NCI-H774 (cell line): ENCODE measurements at places on chromosomes 7 and 10.
A peak's percentile ranks its signal among the peaks of the same experiment; 100 is the strongest.

- no peak for DNase-seq
Measured at GRCh38 chr10:70106958-70107791, 25.4 kb downstream of the AIFM2 start.

GRCh38 chr10:84965468-84965867, 637.1 kb downstream of the CCSER2 start:
- no peak for DNase-seq

GRCh38 chr7:47028284-47028683, 553.6 kb downstream of the TNS3 start:
- no peak for DNase-seq

DNA sequence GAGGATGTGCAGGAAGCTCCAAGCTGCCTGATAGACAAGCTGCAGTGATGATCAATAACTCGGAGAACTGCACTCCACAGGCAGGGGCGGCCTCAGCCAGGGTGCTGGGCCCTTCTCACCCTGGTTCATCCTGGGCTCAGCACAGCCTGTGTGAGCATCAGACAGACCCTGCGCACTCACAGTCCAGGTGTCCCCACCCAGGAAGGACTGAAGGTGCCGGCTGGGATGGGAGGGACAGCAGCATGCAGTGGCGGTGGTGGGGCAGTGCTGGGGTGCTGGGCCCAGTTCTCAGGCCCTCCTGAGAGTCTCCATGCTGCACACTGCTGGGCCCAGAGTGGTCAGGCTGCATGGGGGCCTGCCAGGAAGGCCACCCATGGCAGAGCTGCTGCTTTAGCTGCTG, 74.1 kb downstream of the ITIH5 start:
- no peak for DNase-seq

DNA sequence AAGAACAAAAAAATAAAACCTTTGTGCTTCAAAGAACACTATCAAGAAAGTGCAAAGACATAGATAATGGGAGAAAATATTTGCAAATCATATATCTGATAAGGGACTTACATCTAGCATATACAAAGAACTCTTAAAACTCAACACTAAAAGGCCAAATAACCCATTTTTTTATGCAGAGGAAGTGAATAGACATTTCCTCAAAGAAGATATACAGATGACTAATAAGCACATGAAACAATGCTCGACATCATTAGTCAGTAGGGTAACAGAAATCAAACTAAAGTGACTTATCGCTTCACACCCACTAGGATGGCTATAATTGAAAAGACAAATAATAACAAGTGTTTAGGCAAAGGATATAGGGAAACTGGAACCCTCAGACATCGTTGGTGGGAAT, 78.0 kb downstream of the MALSU1 start:
- DNase-seq: no peak

DNA sequence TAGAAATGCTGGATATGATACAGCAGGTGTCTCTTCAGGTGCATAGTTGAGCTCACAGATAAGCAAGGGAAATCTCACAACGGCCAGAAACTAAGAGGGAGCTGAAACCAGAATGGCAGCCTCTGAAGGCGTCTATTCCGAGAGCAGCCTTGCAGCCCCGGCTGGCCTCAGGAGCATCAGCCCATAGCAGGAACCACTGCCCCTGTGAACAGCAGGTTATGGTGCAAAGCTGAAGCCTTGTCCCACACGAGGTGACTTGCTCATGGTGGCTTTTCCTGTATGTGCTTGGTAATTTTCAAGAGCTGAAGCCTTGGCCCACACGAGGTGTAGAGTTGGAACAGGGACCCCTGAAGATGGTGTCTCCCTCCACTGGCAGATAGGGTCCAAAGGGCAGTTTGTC, 33.2 kb downstream of the BNIP3 start:
- DNase-seq: no peak

DNA sequence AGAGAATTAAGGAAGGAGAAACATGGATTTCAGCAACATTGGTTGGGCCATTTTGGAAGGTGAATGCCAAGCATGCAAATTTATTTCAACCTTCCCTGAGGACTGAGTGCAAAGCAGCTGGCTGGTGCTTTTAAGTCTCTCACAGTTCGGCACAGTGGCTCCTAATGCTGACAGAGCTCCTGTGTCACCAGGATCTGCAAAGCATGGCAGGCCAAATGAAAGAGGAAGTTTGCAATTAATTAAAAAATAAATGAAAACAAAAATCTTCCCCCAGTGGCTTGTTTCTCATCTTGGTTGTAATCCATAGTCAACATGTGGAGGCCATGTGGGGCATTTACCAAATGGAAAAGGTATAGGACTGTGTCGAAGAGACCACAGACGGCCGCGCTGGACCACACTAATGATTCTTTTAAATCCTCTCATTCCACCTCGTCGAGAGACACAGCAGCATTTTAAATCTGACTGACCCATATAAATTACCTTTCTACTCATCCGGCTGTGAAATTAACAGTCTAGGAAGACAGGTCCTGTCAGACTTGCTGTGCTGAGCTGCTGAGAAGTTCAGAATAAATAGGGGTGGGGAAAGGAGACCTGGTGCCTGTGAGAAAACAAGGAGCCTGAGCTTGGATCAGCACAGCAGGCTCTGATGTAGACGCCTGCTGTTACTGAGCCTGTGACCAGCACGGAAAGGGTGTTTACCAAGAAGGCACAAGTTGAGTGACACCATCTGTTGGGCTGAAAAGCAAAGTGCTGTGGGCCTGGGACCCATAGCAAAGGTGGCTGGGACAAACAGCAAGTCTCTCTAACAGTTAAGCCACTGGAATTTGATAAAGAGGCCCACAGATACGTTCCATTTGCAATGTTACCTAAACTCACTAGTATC, 136.0 kb upstream of the COL1A2 start:
- DNase-seq: no peak

- DNase-seq: no peak
Measured at GRCh38 chr10:89550509-89550908, 15.1 kb upstream of the SLC16A12 start.

DNA sequence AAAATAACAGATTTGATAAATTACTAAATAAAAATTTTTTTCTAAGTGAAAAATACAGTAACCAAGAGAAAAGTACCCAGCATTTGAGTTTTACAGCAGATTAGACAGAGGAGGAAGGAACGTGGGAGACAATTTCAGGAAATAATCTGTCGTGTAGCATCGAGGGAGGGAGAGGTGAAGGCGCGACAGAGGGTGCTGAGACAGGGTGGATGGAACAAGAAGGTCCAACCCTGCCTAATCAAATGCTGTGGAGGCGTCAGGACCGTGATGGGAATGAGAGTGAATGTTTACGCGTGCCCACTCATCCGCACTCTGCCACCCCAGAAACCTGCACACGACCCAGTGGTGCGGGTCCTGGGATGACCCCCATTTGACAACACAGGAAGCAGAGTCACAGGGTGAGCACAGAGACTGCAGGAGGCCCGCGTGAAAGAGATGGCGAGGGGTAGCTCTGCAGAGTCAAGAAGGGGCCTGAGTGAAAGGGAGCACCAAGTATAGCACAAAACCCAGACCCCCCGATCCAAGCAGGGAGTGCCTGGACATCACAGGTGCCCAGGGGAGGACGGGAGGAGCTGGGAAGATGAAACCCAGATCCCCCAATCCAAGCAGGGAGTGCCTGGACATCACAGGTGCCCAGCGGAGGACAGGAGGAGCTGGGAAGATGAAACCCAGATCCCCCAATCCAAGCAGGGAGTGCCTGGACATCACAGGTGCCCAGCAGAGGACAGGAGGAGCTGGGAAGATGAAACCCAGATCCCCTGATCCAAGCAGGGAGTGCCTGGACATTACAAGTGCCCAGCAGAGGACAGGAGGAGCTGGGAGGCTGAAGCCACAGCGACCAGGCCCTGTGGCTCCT, 558.9 kb downstream of the DNAJB6 start:
- DNase-seq: no peak

DNA sequence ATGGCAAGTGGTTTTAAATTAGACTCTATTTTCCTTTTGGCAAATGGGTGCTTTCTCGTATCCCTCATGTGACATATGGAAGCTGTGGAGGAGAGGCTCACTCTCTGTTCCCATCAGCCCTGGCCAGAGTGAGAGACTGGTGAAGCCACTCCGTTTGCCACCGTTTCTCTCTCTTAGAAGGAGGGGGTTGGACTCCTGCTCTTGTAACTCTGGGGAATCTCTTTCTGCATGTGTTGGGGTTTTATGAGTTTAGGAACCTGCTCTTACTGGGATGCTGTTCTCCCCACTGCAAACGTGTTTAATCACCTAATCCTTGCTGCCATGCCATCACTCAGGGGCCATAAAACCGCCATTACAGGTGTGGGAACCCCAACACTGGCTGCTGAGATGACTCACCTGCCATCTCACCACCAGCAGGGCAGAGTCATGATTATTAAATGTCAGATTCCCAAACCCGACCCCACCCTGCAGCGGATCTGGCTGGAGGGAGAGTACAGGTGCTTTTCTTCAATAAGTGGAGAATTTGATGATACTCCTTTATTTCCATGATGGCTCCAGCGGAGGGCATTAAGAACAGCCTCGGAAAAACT, 103.2 kb downstream of the ADCY1 start:
- no peak for DNase-seq

DNA sequence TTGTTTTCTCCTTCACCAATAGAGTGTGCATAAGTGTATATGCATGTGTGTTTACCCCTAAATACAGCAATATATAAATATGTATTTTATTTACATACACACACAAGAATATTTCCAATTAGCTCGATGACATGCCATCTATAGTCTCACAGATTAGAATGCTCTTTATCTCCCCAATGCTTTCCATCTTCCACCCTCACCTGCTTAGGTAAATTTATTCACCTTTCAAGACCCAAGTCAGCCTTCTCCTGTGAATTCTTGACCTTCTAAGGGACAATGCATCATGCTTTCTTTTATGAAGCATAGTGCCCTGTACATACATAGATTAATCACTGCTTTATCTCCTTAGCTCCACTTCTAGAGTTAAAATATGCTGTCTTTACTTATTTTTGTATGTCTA, 49.7 kb downstream of the SEMA3A start:
- no peak for DNase-seq

DNA sequence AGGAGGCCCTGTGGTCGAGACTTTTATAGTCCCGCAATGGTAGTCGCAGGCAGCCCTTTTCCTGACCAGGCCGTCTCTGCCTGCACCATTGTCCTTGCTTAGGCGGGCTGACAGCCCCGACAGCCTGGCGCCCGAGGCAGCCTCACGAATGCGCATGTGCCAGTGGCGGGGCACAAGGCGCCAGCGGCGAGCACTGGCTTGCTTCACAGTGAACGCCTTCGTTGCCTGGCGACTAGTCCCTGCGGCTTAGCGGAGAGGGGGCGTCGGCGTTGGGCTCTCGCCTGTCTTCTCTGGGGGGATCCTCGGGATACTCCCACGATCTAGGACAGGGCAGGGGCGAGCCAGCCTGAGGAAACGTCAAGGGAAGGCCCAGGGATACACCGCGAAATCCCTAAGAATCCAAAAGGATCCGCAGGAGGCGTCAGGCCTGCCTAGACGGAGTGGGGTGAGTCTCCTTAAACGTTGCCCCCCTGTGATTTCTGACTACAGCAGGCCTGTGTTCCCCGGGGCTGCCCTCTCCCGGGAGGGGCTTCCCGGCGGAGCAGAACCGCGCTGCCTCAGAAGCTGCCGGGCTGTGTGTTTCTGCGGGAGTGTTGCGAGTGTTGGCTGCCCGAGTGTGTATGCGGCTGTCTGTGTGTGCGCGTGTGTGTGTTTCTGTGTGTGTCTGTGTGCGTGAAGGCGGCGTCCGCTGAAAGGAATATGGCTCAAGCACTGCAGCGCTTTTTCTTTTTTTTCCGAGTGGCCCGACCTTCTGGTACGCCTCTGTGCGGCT, 20.5 kb upstream of the ZNF273 start:
- DNase-seq: peak; percentile 73

DNA sequence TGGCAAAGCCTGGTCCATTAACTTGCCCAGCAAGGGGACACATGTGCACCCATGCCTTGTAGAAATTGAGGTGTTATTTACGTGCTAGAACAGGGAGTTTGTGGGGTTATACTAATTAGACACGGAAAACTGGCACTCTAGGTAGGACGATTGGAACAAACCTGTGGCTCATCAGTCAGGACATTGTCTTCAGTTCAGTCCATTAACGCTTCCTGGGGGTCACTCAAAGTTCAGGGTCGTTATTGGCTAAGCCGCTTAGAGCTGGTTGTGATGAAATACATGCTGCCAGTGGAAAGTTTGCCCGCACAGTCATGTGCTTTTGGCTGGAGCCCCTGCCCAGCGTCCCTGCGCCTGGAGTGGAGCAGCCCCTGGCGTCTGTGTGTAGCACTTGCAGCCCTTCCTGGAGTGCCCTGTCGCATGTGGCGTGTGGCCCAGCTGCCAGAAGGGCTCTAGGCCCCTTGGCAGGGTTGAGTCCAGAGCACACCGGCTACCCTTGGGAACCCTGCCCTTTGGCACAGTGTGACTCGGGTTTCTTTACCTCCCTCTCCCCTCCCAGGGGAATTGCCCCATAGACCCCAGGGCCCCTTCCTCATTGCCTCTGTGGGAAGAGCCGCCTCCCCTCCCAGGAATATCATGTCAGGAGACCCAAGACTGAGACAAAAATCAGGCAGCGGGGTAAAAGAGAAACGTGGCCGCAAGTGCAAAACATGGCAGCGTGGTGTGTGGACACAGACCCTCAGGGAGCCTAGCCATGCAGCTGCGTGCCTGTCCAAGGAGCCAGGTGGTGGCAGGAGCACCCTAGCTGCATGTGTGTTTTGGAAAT, 9.8 kb downstream of the ZNF775 start:
- DNase-seq: no peak

DNA sequence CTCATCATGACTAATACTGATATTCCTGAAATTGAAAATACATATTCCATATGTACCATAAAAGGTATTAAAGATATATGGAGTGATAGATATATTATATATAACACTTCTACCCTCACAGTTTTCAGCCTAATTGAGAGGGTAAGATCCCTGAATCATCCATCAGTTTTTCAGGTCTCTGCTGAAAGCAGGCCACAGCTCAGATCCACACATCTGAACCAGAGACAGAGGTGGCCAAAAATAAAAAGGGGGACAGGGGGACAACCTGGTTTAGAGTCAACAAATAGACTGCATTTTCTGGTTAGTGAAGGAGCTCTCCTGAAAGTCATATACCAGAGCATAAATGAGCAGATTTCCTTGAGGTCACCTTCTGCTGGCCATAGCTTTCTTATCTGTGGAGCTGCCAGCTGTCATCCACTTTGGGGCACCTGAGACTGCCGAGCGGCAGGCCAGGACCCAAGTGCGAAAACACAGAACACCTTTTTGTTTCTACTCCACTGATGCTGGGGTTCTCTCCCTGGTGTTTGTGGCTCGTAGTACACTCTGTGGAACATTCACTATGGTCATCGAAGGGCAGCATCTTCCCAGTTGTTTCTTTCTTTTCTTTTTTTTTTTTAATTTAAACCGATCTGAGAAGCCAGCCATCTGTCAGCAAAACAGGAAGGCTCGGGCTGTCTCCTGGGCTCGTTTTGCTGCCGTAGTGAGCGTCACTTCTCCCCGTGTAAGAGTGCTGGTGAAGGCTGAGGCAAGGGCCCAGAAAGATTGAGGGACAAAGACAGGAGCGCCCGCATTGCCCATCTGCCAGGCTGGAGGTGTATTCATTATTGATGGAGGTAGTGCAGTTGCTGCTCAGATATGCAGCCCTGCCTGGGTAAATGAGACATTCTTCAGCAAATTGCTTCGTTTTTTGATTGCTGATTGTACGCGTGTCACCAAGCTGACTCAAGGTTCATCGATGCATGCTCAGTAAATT, 13.5 kb downstream of the IKZF1 start:
- no peak for DNase-seq

- no peak for DNase-seq
Measured at GRCh38 chr7:98281757-98282606, 496 bp downstream of the BRI3 start.

- DNase-seq: no peak
Measured at GRCh38 chr7:12802070-12802469, 114.6 kb downstream of the ARL4A start.

GRCh38 chr10:109067031-109067430, 856.3 kb downstream of the XPNPEP1 start:
- no peak for DNase-seq
